ENCODE measurements at places on chromosomes 12 and 14.

GRCh38 chr12:75628916-75629315, 117.5 kb upstream of the KRR1 start:
- DNase-seq, result no peak

- DNase-seq, result no peak
These were observed 203.9 kb upstream of the KRR1 start for GRCh38 chr12:75715323-75715644.

DNA sequence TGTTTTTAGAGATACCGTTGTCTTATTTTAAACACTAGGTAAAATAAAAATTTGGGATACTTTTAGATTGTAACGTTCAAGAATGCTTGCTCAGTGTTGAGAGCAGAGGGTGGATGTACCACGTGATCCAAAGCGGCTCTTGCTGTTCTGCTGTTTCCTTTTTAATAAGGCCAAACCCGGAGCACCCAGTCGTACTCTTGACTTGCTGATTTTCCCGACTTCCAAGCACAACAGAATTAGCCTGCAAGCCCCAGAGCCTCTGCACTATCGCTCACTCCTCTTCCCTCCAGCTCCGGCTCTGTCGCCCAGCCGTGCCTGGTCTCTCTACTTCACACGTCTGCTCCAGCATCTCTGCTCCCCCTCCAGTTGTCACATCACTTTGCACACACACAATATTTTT, 77.3 kb downstream of the EMP1 start:
- DNase-seq, result no peak

GRCh38 chr14:90567991-90568390, 171.2 kb downstream of the CALM1 start:
- no peak for DNase-seq

DNA sequence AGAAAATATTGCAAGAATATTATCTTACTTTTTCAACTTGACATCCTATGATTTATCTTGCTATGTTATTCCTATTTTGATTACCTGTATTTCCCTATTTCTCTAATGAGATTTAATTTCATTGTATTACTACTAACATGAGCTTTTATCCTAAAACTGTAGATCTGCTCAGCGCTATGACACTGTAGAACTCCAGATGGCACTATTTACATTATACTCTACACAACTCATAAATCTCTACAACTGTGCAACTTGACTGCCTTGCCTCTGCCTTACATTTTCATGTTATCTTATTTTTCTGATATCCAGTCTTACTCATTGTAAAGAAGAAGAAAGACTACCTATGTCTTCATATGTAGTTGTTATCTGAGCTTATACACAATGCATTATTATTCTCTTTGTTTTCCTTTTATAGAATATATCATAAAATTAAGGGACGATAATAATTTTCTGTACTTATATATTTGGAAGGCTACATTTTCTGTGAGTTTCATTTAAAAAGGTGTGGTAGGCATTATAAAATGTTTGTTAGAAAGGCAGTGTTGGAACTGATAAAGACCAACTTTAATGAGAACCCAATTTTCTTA, 24.1 kb downstream of the NUP37 start:
- no peak for DNase-seq

DNA sequence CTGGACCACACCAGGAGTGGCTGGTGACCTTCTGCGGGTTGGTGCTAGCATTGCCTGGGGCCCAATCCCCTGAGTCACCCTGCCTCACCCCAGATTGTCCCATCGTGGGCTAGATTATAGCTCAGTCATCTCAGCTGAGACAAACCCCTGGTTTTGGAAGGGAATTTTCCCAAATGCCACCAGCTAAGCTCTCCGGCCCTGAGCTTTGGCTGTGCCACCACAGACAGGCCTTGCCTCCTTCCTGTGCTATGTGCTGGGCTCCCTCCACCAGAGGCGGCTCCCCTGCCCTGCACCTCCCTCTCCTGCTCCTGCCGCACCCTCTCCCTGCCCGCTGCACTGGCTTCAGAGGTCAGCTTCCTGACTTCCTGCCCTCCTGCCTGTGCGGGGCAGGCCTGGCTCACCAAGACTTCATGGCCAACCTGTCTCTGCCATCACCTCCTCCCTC, 196.3 kb downstream of the TSPAN9 start:
- no peak for DNase-seq

GRCh38 chr12:11701433-11701832, 52.0 kb downstream of the ETV6 start:
- DNase-seq, result no peak

GRCh38 chr12:126038434-126038833, 973.2 kb downstream of the AACS start:
- no peak for DNase-seq

- no peak for DNase-seq
These were observed 18.5 kb downstream of the MMAB start for GRCh38 chr12:109554761-109555160.

GRCh38 chr14:99257673-99258221, 14.2 kb downstream of the BCL11B start:
- no peak for DNase-seq

DNA sequence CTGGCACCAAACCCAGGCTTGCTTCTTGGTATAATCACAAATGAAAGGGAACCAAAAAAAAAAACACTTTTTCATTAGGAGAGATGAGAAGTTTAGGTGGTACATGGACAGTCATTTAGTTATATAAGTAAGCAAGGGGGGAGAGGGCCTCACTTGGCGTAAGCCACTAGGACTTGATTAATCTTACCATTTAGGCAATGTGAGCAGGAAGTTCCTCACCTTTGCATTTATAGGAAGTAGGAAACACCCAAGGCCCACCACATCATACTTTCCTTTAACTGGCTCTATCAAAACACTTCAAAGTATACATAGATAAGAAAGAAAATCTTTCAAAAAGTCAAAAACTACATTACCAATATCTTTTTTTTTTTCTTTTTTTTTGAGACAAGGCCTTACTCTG, 6.7 kb upstream of the RPS6KA5 start:
- DNase-seq, result no peak

DNA sequence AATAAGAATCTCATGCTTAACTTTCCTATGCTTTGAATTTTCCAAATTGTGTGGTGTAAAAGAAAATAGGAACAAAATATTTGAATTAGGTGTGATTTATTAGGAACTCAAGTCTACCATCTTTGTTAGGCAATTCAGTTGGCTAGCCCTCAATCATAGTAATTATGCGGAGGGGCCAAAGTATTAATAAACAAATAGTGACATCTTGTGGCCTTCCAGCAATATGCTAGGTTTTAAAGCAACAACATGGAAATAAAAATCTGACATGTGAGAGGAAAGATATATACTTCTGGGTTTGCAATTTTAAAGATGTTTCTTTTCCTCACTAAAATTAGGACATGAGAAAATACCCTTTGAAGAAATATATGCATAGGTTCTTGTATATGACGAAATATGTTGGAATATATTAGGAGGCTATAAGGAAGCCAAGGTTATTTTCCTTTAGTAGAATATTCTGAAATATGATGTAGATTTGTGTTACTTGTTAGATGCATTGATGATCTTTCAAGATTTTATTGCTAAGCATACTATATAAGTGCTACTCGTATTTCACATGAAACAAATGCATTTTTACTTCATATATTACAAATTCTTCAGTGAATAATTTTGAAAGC, 200.4 kb downstream of the PTPRO start:
- no peak for DNase-seq

DNA sequence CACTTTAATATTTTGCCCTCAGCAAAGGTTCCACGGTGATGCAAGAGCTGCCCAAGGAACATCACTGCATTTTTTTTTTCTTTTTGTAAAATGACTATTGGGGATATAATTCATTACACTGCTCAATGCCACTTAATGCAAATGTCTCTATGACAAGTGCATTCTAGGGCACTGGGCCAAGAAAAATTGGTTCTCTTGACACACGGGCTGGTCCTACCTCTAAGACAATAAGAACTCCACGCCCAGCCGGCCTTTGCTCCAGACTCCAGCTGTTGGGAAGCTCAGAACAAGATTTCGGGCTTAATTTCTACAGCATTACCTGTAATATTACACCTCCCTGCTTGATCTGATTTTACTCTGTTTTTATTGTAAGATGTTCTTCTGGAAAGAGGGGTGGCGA, 48.8 kb upstream of the VRK1 start:
- DNase-seq, result no peak

DNA sequence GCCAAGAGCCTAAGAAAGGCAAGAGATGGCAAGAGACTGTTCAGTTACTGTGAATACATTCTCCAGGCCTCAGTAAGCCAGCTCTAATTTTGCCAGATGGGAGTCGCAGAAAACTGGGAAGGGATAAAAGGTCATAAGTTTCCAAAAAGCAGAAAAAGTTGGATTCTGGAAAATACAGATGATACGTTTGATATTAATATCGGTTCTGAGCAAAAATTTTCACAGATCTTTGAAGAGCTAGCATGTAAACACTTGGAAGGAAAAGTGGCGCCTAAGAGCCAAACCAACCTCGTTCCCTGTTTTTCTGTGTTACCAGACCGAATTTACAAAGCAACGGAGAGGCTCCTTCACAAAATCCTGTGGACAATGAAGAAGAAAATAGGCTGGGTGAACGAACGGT, 7.8 kb upstream of the EML1 start:
- no peak for DNase-seq

DNA sequence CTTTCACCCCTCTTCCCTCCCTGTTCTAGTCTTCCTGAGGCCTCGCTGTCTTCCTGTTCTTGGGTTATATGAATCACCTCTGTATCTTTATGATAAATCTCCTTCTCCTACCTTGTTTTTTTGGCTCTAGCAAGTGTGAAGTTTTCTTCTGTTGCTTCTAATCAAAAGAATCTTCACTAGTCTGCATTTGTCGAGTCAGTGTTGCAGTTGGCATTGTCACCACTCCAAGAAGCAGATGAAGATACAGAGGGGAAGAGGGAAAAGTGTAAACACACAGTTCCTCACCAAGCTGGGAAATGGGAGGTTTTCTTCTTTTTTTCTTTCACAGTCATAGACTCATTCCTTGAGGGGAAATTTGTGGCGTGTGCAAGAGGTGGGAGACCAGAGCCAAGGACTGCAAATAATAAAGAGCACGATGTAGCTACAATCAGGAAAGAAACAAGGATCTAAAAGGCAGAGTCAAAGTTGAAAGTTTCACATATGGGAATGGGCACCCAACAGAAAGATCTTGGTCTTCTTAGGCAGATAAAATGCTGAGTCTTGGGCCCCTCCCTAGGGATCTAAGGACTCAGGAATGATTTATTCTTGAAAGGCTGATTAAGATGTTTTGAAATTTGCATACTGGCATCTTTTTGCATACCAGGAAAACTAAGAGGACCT, 22.2 kb upstream of the PRICKLE1 start:
- no peak for DNase-seq

DNA sequence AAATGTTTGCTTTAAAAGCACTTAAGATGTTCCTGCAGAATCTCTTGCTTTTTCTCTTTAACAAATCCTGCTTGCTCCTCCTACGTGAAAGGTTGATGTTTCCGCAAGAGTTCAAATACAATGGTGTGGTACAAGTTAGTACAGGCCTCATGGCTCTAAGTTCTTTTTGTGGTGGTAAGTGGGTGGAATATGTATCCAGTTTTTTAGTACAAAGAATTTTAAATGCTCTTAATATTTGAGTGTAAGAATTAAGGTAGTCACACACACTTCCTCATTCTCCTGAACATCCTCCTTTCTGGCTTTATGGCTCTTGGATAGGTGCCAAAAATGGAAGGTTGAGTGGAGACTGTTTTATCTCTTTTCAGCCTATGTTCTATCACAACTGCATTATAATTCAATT, 1.8 kb downstream of the OTOGL start:
- DNase-seq, result no peak

DNA sequence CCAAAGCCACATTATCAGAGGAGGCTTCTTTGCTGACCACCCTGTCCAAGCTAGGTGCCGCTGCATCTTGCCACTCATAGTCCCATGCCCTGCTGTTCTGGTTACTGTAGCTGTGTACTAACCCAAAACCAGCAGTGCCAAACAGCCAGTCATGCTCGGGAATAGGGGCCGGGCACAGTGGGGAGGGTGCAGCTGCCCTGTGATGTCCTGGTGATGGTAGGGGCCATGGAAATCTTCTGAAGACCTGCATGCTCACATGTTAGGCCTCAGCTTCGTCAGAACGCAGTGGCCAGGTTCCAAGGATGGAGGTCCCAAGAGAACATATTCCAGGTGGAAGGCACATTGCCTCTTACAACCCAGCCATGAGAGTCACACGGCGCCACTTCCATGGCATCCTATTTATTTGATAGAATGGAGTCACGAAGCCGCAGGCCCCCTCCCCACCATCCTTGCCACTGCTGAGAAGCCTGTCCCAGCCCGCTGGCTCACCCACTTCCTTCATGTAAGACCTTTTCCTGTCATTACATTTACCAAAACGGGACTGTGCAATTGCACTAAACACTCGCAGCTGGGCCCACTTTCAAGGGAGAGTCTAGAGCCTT, 48.5 kb downstream of the FAM222A start:
- no peak for DNase-seq

- DNase-seq, result no peak
These were observed 30.2 kb upstream of the SRGAP1 start for GRCh38 chr12:63814146-63814772.

GRCh38 chr14:91996948-91997371, 42.9 kb downstream of the TRIP11 start:
- no peak for DNase-seq

- DNase-seq, result no peak
These were observed 325.9 kb downstream of the ADAMTS20 start for GRCh38 chr12:43226151-43226550.

DNA sequence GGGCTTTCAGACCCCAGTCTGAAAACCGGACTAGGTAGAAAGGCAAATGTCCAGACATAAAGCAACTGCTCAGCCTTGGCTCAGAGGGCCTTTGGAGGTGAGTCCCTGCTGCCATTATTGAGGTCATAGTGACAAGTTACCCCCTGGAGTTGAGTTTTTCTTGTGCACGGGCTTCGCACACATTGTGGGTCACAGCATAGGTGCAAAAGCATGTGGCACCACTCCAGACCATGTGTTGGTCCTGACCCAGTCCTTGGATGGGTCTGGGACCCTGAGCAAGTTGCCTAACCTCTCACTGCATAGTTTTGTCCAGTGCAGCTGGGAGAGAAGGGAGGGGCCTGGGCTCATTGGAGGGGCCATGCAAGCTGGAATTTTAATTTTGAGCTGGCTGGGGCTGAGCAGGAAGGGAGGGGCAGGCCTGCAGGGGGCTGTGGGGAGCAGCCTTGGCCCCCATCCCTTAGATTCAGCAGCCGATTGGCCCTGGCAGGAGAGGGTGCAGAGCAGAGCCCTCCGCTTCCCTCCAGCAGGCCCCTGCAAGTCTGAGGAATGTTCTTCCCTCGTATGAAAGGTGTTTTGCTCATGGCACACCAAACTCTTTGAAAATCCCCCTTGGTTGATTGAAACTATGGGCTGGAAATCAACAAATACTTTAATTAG, 4.2 kb upstream of the KRT5 start:
- no peak for DNase-seq

- no peak for DNase-seq
These were observed 77.9 kb upstream of the BBS10 start for GRCh38 chr12:76426160-76426559.

DNA sequence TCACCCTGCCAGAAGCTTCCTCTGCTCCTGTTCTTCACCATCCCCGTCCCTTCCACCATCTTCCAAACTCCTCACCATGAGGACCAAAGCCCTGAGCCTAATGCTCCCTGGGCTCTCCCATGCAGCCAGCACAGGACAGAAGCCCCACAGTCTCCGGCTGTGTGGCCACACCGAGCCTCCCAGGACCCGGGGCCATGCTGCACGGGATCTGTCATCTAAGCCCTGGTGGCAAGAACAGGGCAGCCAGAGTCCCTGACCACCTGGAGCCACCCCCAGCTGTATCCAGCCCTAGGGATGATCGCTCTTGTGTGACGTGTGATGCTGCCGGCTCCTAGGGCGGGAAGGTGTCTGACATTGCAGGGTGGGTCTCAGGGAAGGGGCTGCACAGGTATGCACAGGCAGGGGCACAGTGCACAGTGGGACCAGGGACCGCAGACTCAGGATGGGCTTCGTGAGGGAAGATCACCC, 8.1 kb downstream of the TMEM179 start:
- DNase-seq, result no peak

All from stimulated activated CD4-positive, alpha-beta T cell treated with anti-CD3 and anti-CD28 coated beads, Interleukin-15, amount 100 ng/mL, for 1 hour (primary cell).